ENCODE measurements at places on chromosomes 2 and 18.

GRCh38 chr2:119005051-119005450 lies 63.1 kb downstream of the MARCO start:
- no peak for DNase-seq

GRCh38 chr2:71595569-71595968 lies 142.2 kb downstream of the DYSF start:
- no peak for DNase-seq

DNA sequence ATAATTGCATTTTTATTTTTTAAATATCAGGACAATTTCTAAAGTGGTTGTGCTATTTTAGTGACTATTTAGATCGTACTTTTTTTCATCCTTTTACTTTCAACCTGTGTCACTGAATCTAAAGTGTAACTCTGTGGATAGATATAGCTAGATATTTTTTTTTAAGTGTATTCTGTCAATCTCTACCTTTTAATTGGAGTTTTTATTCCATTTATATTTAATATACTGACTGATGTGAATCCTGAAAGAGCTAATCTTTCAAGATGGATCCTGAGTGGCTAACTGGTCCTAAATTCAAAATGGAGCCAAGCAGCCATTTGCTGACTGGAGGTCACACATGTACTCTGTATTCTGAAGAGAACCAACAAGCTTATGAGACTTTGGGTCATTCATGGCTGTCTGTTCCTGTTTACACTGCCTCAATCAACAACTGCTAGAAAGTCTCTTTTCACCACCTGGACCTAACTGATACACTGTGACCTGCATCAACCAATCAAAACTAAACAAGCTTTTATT lies 4.6 kb upstream of the PSMD14 start:
- no peak for DNase-seq

DNA sequence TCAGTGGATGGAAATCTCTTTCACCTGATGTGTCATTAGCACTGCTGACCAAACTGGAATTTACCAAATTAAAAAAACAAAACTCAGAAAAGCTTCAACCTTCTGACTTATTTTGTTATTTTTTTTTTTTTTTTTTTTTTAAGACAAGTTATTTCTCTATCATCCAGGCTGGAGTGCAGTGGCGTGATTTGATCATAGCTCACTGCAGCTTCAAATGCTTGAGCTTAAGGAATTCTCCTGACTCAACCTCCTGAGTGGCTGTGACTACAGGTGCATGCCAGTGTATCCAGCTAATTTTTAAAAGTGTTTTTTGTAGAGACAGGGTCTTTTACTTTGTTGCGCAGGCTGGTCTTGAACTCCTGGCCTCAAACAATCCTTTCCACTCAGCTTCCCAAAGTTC lies 155.6 kb downstream of the LRRTM1 start:
- DNase-seq = no peak

DNA sequence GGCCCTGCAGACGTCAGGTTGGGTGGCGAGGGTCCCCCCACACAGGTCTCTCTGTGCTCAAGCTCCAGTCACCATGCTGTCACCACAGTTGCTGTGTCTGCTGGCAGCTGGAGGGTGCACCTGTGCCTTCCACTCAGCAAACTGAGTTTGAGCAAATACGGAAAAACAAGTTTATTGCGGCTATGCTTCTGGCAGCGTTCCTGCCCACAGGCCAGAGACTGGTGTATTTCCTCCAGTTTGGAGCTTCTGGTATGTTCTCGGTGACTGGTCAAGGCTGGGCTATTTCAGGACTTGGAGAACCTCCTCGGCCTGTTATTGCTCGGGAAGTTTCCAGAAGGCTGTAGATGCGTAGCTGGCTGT lies 132.6 kb downstream of the SEPTIN10 start:
- no peak for DNase-seq

DNA sequence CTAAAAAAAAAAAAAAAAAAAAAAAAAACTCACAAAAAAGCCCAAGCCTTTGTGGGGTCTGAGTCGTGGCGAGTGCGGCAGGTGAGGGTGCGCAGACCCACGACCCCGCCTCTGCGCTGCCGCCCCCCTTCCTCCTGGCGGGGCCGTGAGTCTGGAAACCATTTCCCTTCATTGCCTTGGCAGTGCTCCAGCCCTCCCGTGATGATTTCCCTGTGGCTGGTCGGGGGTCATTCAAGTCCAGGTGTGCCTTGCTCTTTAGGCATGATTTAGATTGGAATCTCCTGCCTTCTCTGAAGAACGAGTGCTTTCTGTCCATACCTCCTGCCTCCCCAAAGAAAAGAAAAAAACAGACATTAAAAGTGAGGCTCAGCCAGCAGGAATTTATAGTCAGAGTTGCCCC lies 161.8 kb downstream of the FAM210A start:
- no peak for DNase-seq

DNA sequence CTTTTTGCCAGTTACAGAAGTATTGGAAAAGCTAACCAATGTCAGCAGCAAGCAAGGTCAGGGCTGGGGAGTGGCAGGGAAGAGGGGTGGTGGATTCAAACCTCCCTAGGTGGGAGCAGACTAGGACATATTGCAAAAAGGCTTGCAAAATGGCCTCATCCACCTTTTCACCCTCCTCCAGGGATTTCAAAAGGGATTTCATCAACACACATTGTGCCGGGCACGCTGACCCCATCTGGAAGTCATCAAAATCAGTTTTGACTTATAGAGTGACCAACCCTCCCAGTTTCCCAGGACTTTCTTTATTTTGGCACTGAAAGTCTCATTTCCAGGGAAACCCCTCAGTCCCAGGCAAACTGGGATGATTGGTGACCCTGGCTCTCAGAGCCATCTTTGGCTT lies 94.7 kb downstream of the BIN1 start:
- no peak for DNase-seq

- no peak for DNase-seq
Observed at GRCh38 chr18:49819823-49820671, 6.7 kb upstream of the ACAA2 start.

DNA sequence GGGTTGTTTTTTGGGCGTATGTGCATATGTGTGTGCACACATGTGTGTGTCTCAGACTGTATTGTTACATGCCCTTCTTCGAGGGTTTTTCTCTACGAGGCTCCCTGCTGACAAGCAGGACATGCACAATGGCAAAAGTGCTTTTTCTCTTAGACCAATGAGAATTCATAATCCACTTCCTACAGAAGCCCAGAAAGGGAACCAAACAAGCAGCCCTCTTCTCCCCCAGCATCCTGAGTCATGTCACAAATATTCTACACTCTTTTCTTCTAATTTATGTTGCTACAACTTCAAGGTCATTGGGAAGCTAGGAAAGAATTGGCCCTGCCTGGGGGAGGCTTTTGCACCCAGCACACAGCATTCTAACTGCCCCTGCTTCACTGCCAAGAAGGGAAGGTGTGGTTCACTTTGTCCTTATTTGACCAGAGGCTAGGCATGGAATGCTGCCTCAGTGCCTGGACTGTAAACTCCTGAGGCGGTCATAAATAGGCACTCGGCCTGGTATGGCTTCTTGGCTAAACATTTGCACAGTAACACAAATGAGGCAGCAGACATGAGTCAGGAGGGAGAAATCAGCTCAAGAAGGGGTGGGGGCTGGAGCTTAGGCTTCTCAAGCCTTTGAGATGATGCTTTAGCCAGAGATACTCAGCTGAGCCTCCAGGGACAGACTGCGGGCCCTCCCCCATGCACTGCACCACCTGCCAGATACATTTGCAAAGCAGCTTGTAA lies 92.7 kb upstream of the KLF7 start:
- DNase-seq = no peak

GRCh38 chr2:134276381-134277172 lies 22.7 kb downstream of the MGAT5 start:
- DNase-seq = no peak

- DNase-seq = no peak
Observed at GRCh38 chr2:24259316-24259715, 84.5 kb downstream of the FAM228A start.

DNA sequence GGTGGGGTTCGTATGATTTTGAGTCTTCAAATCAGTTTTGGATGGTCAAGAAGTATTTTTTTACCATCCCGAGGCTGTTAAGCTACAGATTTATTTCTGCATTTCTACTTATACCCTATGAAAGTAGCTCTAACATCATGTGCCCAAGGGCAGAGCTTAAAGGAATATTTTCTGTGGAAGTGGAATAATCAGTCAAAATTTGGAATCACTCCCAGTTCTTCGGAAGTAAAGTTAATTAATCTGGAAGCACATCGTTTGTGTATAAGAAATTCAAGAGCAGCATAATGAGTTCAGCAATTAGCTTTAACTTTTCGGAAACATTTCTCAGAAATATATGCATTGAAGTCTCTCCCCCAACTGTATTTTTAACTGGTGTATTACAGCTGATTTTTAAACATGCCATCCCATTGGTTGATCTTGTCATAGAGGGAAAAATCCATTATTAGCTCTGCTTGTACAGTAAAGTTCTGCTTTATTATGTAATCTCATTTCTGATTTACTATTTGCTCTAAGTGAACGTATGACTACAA lies 510.1 kb downstream of the DCC start:
- DNase-seq = no peak

DNA sequence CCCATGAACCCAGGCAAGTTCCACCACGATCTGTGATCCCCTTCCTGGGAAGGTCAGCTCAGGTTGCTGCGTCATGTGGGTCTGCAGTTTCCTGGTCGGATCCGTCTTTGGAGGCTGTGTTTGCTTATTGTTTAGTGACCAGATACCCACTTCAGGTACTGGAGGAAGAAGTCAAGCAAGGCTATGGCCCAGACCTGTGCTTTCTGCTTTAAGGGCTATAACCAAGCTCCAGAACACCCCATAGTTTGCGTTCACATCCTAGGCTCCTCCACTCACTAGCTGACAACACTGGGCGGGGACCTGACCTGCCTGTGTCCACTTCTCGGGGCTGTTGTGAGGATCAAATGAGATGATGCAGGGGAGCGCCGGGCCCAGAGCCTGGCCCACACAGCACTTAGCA lies 44.0 kb downstream of the MAL start:
- DNase-seq = no peak

- no peak for DNase-seq
Observed at GRCh38 chr2:144230448-144231085, 289.4 kb downstream of the ZEB2 start.

GRCh38 chr2:85323351-85323987 lies 4.3 kb downstream of the TGOLN2 start:
- DNase-seq = no peak

DNA sequence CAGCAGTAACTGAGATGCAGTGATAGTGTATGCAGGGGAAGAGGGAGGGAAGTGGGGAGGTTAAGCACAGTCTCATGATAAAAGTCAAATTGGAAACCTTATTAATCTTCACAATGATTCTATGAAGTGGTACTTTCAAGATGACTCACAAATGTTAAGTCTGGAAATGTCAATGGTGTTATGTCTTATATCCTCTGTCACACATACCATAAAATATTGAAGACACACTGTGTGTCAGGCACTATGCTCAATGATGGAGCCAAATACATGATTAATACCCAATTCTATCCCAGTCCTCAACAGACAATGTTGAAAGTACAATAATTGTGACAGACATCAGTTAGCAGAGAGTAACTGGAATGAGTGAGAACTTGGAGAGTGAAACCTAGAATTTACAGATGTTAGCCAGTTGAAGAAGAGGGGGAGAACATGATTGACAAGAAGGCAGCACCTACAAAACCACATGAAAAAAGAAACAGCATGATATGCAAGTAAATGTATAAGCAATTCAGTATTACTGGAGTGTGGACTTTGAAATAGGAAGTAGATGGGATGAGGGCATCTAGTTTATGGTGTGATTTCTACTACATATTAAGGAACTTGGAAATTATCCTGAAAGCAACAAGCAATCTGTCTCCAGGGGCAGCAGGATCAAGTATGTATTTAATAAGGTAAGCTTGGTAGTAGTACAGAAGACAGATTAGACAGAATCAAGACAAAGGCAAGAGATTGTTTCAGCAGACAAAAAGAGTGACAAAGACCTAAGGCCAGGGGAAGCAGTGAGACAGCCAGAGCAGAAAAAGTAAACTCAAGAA lies 107.6 kb downstream of the STRN start:
- no peak for DNase-seq

DNA sequence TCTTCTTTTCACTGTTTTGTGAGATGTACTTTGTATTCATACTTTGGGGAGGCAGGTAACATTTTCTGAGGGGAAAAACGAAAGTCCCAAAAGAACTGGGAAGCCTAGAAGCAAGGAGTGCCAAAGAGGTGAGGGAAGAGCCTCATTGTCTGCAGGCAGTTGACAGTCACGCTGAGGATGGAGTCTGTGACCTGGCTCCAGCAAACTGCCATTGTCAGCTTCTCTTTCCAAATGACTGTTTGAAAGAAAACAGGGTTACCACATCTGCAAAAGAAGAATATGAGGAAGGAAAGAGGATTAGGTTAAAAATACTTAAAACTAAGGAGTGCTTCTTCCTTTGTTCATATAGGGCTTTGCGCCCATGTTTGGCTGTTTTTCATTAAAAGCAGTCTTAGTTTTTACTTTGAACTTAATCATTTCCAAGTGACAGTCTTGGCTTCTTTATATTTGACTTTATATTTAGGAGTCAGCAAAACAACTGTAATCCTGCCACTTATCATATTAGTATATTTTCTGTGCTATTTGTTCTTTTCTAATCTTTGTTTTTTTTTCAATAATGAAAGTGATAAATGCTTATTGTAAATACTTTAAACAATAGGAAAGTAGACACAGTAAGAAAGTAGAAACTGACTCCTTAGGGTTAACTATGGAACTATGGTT lies 35.0 kb downstream of the CERS6 start:
- no peak for DNase-seq
